HFF-Myc (cell line): ENCODE measurements at places on chromosomes 12 and 14.
A peak's percentile ranks its signal among the peaks of the same experiment; 100 is the strongest.

DNA sequence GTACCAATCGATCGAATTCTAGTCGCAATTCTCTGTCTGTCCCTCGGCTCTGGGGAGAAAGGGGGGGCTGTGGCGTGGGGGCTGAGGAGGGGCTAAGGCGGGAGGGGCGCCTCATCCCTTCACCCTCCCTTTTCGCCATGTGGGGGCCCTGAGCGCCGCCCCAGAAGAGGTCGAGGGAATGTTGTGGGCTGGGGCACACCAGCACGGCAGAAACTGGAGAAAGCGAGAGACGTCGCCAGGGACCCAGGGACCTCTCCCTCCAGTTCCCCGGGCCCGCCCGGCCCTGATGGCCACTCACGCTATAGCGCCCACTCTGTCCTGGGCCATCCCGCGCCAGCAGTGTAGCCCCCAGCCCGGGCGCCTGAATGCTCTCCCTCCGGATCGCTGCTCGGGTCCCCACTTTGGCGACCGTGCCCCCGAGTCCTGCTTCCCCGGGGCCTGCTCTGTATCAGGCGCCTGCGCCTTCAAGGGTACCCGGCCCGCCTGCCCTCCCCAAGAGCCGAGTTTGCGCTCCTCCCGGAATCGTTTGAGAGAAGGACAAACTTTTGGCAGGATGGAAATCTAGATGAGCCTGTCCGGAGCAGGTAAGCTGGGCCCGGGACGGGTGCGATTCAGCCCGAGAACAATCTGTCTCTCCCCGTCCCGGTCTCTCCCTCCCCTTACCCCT, 62.6 kb downstream of the SMUG1 start:
- DNase-seq: no peak

DNA sequence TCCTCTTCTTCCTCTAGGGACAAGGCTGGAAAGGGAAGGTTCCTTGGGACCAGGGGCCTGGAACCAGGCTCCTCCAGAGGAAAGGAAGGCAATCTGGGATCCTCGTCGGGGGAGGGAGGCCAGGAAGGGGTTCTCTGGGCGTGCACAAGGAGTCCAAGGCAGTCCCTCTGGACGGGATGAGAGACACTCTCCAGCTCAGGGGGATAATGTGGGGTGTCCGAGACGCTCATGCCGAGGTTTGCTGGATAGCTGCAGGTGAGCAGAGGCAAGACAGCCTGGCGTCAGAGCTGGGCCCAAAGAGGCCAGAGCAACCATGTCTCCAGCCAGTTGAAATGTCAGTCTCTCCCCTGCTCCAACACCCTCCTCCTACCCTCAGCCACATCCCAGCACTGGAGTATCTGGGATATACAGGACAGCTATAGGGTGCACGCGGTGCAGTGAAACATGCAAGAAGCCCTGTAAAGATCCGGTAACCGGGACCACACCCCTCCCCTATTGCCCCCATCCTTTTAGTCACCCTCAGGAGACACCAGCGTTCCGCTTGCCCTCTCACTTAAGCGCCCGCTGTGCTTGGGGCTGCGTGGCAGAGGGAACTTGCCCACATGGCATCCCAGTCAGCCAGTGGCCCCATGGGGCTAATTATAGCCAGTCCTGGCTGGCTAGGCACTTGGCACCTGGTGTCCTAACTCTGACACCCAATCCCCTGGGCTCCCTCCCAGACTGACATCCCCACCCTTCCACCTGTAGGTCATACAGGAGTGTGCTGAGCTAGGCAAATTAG, at the start of gene KLHL33:
TSS of gene KLHL33 (minus strand) at position 585 of the 781 bp plus-strand sequence. CDS start at position 230, 355 bp downstream.
- no peak for DNase-seq

DNA sequence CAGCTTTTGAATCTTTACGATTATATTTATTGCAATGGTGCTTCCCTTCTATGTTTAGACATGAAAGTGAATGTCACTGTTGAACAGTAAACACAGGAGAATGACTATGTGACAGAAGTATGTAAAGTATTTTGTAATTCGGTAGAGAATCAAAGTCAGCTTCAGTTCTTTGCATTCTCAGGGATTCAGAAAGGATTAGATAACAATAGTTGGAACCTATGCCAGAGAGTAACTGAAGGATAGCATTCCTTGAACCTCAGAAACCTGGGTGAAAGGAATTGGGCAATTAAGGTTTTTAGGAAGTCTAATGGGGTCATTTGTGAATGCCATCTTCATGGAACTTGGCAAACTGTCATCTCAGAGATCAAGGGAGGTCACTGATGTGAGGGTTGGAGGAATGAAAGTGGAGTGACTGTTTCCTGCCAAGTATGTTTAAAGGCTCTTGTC, 305.3 kb upstream of the DDHD1 start:
- peak; percentile 47 for DNase-seq

DNA sequence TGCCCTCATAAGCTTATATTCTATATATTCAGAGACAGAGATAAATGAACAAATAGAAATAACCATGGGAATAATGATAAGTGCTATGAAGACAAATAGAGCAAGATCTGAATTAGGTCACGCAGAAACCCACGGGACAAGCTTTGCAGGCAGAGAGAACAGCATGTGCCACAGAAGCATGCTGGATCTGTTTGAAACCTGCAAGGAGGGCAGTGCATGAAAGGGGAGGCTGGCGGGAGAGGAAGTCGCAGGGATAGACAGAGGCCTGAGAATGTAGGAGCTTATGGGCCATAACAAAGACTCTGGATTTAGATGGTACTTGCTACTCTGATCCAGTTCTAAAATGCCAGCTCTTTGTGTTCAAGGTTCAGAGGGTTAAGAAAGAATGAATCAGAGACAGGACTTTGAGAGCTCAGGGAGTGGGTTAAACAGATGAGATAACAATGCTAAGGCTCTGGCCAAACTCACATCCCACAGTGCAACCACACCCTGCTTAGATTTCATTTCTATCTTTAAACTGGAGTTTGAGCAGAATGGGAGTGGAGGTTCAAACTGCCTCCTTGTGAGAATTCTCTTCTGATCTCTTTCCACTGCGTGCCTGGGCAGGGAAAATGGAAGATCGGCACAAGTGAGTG, 49.2 kb upstream of the PPP1R12A start:
- peak; percentile 4 for DNase-seq

- DNase-seq: no peak
Measured at GRCh38 chr14:92647797-92648279, 100.6 kb downstream of the LGMN start.

DNA sequence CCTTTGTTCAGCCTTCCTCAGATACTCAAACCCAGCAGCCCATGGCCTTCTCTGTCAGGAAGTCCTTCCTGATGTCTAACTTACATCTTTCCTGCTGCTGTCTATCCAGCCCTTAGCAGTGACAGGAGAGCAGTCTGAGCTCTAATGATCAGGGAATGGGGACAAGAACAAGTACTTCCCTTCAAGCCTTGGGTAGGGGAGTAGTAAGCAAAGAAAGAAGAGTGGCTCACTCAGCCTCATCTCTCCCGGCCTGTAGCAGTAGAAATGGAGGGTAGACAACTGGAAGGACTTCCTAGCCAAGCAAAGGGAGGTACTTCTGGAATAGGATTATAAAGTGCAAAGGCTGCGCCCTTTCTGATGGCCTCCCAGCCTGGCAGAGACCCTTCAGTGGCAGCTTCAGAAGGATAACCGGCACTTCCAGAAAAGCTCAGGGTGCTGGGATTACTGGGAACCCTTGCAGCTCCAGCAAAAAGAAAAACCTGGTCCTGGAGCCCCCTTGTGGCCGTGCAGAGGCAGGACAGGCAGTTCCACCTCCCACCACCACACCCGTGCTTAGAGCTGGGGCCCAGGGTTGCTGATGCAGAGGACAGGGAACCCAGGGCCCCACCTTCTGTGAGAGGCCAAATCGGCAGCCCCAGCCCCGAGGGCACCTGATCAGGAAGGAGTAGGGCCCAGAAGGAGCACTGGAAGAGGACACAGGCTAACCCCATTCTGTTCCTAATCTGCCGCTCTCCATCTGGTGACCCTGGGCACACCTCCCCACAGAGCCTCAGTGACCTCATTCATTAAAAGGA, 12.4 kb upstream of the SMUG1 start:
- no peak for DNase-seq

DNA sequence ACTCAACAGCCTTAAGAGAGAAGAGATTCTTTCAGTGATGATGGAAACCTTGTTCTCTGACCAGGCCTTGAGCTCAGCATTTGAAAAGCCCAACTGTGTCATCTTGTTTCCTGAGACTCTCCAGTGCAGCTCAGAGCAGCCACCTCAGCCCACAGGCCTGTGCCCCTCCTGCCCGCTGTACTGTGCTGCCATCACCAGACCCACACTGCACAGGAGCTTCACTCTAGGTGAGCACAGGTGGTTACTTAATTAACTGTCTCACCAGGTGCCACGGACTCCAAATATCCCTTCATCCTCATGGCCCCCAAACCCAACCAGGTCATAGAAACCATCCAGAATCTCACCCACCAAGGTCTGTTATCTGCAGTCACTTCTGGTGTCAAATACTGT, 51.3 kb downstream of the JAG2 start:
- DNase-seq: no peak

DNA sequence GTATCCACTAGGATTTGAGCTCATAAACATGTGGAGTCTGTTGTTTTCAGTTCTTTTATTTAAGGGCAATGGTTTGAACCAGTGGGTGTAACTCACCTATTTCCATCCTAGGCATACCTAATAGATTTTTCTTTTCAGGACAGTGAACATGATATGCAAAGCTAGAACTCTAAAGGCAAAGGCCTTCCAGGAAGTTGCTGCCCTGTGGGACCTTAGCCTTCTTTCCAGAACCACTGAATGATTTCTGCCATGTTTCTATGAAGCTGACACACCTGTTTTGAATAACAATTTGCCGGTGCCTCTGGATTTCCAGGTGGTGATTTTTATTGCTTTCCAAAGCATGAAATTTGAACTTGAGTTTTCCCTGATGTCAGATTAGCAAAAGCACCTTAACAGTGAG, 372.9 kb upstream of the FAR2 start:
- no peak for DNase-seq

GRCh38 chr12:129109174-129110001, 256.1 kb downstream of the GLT1D1 start:
- no peak for DNase-seq

- no peak for DNase-seq
Measured at GRCh38 chr12:114658002-114658441, 26.0 kb downstream of the TBX3 start.

- DNase-seq: peak; percentile 53
Measured at GRCh38 chr12:7433276-7433822, 10.6 kb downstream of the CD163L1 start.

DNA sequence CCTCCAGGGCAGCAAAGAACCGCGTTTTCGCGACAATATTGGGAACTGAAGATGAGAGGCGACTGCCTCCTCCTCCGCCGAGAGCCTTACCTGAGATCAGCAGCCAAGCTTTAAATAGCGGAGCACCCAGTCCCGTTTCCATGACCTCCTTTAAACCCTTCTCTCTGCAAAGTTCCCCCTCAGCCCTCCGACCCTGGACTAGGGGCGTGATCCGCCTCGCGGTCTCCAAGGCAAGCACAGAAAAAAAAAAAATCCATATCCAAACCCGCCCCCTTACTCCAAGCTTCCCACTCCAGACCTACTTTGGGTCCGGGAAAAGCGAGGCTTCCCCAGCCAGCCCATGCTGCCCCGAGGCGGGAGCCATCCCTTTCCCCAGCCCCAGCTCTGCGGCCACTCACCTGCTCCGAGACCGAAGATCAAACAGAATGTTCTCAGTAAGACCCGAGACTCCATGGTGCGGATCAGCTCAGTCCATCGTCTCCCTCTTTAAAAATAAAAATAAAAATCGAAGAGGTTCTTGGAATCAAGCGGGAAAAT, 630 bp downstream of the NELL2 start:
- no peak for DNase-seq

DNA sequence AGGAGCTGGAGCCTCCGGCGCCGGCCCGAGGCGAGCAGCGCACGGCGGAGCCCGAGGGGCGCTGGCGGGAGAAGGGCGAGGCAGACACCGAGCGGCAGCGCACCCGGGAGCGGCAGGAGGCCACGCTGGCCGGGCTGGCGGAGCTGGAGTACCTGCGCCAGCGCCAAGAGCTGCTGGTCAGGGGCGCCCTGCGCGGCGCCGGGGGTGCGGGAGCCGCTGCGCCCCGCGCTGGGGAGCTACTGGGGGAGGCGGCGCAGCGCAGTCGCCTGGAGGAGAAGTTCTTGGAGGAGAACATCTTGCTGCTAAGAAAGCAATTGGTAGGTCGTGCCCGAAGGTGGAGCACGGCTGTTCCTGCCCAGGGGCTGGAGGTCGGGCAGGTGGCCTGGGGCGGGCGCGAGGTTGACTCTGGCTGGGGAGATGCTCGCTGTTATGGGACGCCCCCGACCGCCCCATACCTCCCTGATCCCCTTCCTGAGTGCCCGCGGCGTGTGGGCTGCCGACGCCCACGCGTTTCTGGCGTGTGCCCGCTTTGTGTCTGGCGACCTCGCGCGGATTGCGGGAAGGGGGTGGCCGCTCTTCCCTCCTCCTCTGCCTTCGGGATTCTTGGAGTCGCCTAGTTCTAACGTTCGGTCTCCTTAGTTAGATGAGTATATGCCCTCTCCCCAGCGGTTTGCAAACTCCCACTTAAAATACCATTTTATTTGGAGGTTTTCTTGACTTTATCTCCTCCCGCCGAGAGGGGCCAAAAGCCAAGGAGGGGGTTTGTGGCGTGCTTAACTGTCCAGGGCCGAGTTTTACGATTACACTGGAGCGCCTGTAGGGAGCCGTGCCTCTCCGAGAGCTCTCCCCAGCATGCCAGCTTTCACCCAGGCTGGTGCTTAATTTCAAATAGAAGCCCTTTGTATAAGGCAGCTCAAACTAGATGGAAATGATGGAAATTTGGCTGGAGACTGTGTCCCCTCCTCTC, 752 bp downstream of the DACT1 start:
- no peak for DNase-seq

DNA sequence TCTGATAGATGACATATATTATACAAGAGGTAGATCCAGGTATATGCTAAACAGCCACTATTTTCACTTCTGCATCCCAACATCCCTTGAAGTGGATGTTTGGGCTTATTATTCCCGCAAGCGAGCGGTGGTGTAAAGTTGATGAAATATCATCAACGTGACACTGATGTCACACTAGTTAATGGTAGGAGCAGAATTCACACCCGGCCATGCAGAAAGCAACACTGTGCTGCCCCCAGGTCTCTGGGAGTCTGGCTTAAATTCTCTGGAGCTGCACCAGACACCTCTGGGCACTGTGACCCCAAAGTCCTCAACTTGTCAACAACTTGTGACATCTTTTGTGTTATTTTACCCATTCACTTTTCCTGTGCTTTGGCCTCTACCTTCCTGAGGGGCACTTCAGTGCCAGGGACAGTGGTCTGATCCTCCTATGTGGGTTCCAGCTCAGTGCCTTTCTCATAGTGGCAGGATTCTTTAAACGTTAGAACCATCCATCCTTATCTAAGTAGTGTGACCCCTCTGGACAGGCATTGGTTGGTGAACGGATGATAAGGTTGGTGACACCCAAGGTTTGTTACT, 952 bp downstream of the DRAM1 start:
- DNase-seq: no peak
